Gastrocnemius medialis (tissue), 4 donors: ENCODE measurements at places on chromosomes 1 and 21.

DNA sequence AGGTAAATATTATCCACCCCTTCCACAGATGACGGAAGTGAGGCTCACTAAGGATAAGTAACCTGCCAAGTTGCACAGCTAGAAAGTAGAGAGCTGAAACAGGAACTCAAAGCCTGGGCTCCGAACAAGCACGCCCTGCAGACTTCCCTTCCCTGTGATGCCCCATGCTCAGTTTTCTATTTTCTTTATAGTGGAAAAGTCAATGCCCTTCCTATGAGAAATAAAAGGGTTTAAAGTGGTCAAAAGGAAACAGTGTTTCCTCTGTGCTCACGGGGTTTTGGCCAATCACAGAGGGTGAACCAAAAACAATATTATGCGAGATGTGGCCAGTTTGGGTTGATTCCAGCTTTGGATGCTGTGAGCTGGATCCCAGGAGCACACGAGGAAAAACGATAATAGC, 44.5 kb downstream of the DDR2 start:
- no peaks in the 10 kb centered on the region for H3K27me3 ChIP-seq
- no peak overlapping the region for H3K27ac ChIP-seq
- H3K4me1 ChIP-seq = peaks cover 10% of the 10 kb centered on the region
- H3K36me3 ChIP-seq = no peaks in the 10 kb centered on the region
- H3K4me3 ChIP-seq = no peak overlapping the region

GRCh38 chr1:241622669-241623068, 17.5 kb downstream of the CHML start:
- no peak overlapping the region for H3K27ac ChIP-seq
- no peak overlapping the region for H3K4me3 ChIP-seq
- no peaks in the 10 kb centered on the region for H3K36me3 ChIP-seq
- no peak for DNase-seq

DNA sequence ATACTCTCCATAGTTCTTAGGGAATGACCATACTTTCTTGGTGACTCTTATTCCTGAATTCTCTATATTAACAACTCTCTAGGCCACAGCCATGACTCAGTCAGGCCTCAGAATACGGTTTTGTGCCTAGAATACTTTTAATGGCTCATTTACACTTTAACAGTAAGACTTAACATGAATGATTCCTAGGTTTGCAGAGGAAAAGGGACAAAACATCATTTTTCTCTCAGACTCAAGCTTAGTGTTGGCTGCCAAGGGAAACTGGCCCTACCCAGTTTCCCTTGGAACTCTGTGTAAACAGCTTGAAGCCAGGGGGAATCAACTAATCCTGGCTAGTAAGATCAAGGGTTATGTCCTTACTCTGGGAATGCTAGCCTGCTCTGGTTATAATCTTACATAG, 164.9 kb upstream of the PKN2 start:
- no peak overlapping the region for H3K27ac ChIP-seq
- no peak for DNase-seq
- H3K4me1 ChIP-seq = no peaks in the 10 kb centered on the region
- no peaks in the 10 kb centered on the region for H3K27me3 ChIP-seq

GRCh38 chr1:183537405-183537804, 52.9 kb downstream of the NCF2 start:
- no peak for DNase-seq
- no peak overlapping the region for H3K27ac ChIP-seq
- peaks cover 83% of the 10 kb centered on the region for H3K36me3 ChIP-seq
- H3K4me1 ChIP-seq = no peaks in the 10 kb centered on the region
- H3K27me3 ChIP-seq = no peaks in the 10 kb centered on the region

- H3K27ac ChIP-seq = no peak overlapping the region
- H3K27me3 ChIP-seq = no peaks in the 10 kb centered on the region
- no peak overlapping the region for H3K4me3 ChIP-seq
- no peaks in the 10 kb centered on the region for H3K36me3 ChIP-seq
Measured at GRCh38 chr1:245248231-245248731, 93.5 kb downstream of the KIF26B start.

GRCh38 chr1:58084266-58084665, 462.3 kb downstream of the OMA1 start:
- H3K36me3 ChIP-seq = no peaks in the 10 kb centered on the region
- no peak overlapping the region for H3K27ac ChIP-seq
- H3K4me1 ChIP-seq = no peaks in the 10 kb centered on the region
- no peak overlapping the region for H3K4me3 ChIP-seq
- H3K27me3 ChIP-seq = no peaks in the 10 kb centered on the region

GRCh38 chr1:159560599-159560998, 24.8 kb upstream of the OR10J5 start:
- H3K4me3 ChIP-seq = no peak overlapping the region
- H3K27me3 ChIP-seq = no peaks in the 10 kb centered on the region
- H3K27ac ChIP-seq = no peak overlapping the region
- H3K36me3 ChIP-seq = no peaks in the 10 kb centered on the region
- no peak for DNase-seq
